PC-3 (cell line): ENCODE measurements at places on chromosomes 16 and 17. TPM values are rescaled to one million over a fixed set of nuclear protein-coding genes. Genes with fewer than 3 reads are reported as not detected.

The TOP2A gene
- total RNA-seq: 97.1 and 104 TPM in 2 replicates

The TBC1D28 gene
- total RNA-seq: not detected in 2 replicates

The SPECC1 gene
- total RNA-seq: 46.4 and 76.5 TPM in 2 replicates

The IGFALS gene
- total RNA-seq: not detected in 2 replicates

The PYDC1 gene
- total RNA-seq: not detected in 2 replicates

The PRRT2 gene
- 0.35 and 0.40 TPM in 2 replicates for total RNA-seq

The KRTAP4-1 gene
- total RNA-seq: not detected in 2 replicates

The TSPOAP1 gene
- 4.3 and 8.3 TPM in 2 replicates for total RNA-seq

The PMP22 gene
- total RNA-seq: 51.0 and 51.1 TPM in 2 replicates

The FOXL1 gene
- 8.1 and 10.9 TPM in 2 replicates for total RNA-seq
